ENCODE measurements at places on chromosomes 16 and 17. TPM values are rescaled to one million over a fixed set of nuclear protein-coding genes. Genes with fewer than 3 reads are reported as not detected.

GRCh38 chr17:41512546-41513167, 6.0 kb downstream of the KRT15 start:
- no peaks in the 10 kb centered on the region for H3K27me3 ChIP-seq
- H3K4me1 ChIP-seq, result no peaks in the 10 kb centered on the region
- no peak for DNase-seq
- H3K27ac ChIP-seq, result no peak overlapping the region
- no peak overlapping the region for H3K4me3 ChIP-seq

DNA sequence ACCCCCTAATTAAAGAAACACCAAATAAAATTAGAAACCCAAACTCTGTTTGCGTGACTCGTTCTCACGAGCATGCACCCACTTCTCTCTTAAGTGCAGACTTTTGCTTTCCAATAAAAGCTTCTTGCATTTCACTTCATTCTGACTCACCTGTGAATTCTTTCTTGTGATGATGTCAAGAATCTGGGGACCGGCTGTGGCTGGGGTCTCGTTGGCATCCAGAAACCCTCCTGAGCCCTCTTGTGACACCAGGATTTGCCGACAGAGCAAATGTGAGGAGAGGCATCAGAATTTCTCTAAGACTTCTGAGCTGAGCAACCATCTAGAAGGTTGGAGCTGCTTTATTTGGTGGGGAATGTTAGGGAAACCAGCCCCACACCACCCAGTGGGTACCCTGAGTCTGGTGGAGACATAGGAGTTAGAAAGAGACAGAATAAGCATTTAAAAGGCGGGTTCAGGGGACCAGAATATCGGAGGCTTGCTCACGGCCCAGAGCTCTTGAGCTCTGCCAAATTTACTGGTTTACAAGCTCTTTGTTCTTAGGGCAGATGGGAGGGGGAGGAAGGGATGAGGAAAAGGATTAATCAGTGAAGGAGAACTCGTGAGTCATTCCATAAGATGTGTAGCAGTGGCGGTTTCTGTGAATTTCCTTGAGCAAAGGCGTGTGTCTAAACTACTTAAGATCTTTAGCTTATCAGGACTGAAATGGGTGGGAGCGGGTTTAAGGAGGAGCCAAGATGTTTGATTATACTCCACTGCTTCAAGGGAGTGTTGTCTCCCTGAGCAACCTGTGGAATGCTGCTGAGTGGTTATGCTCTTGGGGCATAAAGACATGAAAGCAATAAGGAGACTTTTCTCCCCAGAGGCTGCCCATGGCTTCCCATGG, 24.2 kb upstream of the TMC5 start:
- no peaks in the 10 kb centered on the region for H3K4me1 ChIP-seq
- H3K27me3 ChIP-seq, result no peaks in the 10 kb centered on the region
- no peak overlapping the region for H3K4me3 ChIP-seq
- H3K36me3 ChIP-seq, result no peaks in the 10 kb centered on the region

GRCh38 chr17:19958023-19958422, 19.6 kb downstream of the AKAP10 start:
- no peak overlapping the region for H3K4me3 ChIP-seq
- DNase-seq, result no peak
- H3K27me3 ChIP-seq, result no peaks in the 10 kb centered on the region

Gene HASPIN
- 0.13 TPM for total RNA-seq

Gene PMFBP1
- 1.0 TPM for total RNA-seq
